ENCODE measurements at places on chromosomes 13 and 19. TPM values are rescaled to one million over a fixed set of nuclear protein-coding genes. Genes with fewer than 3 reads are reported as not detected.

ANKRD24 gene
- 1.3 TPM for total RNA-seq

KLK10 gene
- total RNA-seq, result not detected

CYP4F22 gene
- not detected for total RNA-seq

COL4A2 gene
- total RNA-seq, result 419 TPM

UQCRFS1 gene
- 43.6 TPM for total RNA-seq

CYP4F11 gene
- total RNA-seq, result 0.32 TPM

ZNF235 gene
- 5.6 TPM for total RNA-seq

MTIF3 gene
- total RNA-seq, result 86.6 TPM

CGB8 gene
- not detected for total RNA-seq

DNA sequence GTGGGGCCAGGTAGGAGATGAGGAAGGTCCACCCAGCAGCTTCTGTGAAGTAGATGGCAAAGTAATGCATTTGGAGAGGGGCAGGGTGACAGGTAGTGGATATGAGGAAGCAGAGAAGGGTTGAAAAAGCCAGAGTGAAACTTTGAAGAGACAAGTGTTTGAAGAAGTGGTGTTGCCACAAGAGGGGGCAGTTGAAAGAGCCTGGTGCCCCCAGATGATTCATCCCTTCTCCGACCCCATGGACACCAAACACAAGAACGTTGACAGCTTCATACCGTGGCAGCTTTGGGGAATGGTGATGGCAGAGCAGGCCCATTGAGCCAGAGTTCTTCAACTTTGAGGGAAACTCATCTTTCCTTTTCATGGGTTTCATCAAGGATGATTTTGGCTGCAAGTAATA is 19.9 kb downstream of the IFNL3 start:
- DNase-seq, result no peak

DNA sequence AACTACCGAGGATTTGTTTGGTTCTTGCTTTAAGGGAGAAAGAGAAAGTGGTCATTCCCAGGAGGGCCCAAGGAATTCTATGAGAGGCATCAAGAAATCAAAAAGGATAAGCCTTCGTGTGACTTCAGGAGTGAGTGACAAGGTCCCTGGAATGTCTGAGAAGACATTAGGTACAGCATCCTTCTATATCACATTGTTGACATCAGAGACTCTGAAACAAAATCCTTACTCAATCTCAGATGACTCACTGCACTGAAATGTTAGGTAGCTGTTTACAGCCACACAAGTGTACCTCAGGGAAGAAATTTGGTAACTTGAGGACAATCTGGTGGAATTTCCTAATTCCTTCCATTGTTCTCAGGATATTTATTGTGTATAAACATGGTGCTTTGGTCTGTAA is 7.9 kb upstream of the LGALS14 start:
- no peak for DNase-seq

- no peak for DNase-seq
Measured at GRCh38 chr13:49057176-49057575, 81.5 kb downstream of the FNDC3A start.

GRCh38 chr19:2770055-2771013 is 12.7 kb downstream of the SGTA start:
- DNase-seq, result no peak

- no peak for DNase-seq
Measured at GRCh38 chr13:97945342-97945741, 8.1 kb upstream of the IPO5 start.

DNA sequence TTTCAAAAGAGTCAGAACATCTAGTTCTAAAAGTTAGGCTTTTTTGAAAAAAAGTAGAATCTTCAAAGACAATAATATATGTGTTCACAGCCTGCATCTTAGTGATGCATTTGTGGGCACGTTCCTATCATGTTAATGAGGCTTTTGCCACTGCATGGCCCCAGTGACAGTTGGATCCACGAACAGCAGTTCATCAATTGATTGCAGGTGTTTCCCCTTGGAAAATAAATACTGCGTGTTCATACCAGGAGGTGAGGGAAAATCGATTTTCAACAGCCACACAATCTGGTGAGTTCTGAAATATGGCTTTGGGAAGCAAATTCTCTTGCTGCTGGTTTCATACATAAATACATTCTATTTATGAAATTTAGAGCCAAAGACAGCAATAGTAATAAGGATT is 343.8 kb upstream of the SLC10A2 start:
- no peak for DNase-seq

DNA sequence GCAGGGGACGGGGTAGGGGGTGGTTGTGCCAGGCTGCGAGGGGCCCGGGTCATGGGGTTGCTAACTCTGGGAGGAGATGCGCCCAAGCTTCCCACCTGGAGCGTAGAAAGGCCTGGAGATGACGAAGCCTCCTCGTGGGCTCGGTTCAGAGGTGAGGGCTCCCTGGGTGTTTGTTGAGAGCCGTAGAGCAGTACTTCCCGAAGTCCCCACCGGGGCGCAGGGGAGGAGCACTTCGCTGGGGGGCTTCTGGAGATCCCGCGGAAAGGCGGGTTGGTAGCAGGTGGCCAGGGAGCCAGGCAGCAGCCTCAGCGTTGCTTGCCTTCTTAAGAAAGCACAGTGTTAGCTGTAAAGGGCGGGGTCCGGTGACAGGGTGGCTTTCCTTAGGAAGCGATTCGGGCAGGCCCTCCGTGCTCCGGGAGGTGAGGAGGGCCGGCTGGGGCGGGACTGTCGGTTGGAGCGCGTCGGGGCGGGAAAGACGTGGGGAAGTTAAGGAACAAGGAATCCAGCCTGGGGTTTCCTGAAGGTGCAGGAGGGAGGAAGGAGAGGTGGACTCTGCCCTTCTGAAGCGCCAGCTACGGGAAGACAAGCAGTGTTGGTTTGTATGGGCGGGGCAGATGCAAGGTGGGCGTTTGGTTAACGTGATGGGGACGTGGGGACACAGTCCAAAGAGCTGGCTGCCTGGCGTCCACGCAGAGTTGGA is 3.3 kb downstream of the VSTM2B start:
- no peak for DNase-seq

GRCh38 chr19:9671655-9672054 is 3.2 kb downstream of the ZNF562 start:
- DNase-seq, result no peak

DNA sequence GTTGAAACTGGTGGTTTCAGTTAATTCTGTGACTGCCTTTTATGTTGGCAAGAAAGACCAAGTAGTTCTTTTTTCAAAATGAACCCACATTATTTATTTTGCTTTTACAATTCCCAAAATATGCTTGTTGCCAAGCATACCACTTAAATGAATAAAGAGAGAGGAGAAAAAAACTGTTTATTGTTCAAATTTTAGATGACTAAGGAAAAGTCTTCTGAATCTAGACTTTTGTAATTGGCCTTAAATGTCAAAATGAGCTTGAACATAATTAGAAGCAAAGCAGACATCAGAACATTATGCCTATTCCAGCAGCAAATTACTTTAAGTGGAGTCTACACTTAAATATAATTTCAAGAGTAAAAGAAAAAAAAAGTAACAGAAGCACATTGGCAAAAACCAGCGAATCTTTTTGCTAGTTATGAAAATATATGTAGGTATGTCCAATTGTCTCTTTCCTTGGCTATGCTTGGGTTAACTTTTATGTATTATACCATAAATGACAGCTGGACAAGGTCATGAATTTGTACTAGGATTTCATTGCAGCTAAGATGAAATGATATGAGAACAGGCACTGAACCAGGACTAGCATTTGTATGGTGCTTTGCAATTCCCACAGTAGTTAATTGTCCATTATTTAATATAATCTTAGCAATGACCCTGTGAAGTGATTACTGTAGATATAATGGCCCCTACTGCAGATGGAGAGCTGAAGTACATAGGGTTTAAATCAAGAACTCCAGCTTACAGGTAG is 211.9 kb downstream of the NALCN start:
- no peak for DNase-seq

- no peak for DNase-seq
Measured at GRCh38 chr19:1455336-1456120, 5.6 kb downstream of the APC2 start.

DNA sequence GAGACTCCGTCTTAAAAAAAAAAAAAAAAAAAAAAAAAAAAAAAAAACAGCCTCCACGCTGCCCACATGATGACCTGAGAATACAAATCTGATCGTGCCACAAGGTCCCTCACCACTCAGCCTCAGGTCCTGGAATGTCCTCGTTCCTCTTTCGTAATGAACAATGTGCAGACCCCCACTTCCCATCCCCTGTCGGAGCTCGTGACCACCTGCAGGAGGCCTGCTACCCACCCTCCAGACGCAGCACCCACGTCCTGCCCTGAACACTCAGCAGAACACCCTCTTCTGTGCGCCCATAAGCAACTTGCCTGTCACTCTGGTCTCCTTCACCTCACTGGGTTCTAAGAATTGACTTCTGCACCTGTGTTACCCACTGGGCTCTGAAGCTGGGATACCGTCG is 166.4 kb downstream of the KATNAL1 start:
- no peak for DNase-seq

- DNase-seq, result no peak
Measured at GRCh38 chr19:54178581-54179261, 5.8 kb upstream of the TMC4 start.

GRCh38 chr13:91014696-91015095 is 332.8 kb upstream of the MIR17HG start:
- no peak for DNase-seq

- no peak for DNase-seq
Measured at GRCh38 chr13:53012707-53013106, 15.9 kb upstream of the OLFM4 start.

- no peak for DNase-seq
Measured at GRCh38 chr13:97189928-97190327, 32.2 kb upstream of the MBNL2 start.

DNA sequence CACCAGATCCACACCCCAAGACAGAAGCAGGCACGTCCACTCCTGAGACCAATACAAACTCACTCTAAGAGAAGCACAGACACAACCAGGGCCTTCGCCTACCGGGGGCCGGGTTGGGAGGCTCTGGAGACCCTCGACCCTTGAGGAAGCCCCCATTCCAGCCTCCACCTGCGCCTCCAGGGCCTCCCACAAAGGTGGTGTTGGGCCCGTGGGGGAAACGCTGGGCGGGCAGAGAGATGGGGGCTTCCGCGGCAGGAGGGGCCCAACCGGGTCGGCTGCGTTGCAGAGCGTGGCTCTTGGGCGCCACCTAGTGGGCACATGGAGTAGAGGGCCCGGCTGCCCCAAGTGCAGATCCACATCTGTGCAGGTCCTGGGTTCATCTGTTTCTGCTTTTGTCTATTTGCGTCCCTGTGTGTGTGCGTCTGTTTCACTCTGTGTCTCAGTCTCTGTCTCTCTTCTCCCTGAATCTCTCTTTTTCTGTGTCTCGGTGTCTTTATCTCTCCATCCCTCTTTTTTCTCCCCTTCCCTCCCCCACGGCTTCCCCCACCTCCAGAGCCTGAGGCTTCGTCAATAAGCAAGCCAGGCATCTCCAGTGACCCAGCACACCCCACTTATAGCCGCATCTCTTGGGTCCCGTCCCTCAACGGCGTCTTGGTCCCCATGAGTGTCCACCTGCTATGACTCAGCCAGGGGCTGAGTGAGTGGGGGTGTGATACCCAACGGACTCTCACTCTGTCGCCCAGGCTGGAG is 10.5 kb upstream of the TINCR start:
- no peak for DNase-seq

DNA sequence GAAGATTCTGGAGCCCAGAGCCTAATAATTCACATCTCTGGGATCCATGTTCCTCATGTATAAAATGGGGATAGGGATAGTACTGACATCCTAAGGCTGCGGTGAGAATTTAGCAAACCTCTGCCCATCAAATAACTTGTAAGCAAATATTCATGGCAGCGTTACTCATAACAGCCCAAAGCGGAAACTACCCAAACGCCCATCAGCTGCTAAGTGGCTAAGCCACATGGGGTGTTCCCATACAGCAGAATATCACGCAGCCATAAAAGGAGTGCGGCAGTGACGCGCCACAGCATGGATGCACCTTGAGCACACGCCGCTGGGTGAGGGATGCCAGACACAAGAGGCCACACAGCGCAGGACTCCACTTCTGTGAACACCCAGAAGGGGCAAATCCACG is 19.7 kb downstream of the VRK3 start:
- DNase-seq, result no peak

- no peak for DNase-seq
Measured at GRCh38 chr19:35742121-35742724, at the start of gene IGFLR1. Gene IGFLR1 (minus strand): TSS chr19:35742452. CDS start chr19:35741180, 1,272 bp downstream.

DNA sequence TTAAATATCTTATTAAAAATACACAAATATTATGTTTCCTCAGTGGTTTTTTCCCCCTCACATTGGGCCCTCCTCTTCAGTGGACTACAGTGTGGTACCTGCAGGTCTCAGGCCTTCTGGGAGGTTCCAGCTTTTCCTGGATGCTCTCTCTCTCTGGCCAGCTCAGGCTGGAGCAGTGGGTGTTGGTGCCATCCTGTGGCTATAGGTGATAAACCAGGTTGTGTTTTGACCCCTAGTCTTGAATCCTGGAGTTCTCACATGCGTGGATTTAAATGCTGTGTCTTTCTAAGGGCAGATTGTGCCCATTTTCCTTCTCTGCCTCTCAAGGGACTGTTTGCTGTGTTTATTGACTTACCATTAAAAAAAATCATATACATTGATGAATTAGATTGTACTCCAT is 41.2 kb upstream of the ZNF527 start:
- DNase-seq, result no peak

GRCh38 chr13:110280985-110281688 is 25.8 kb downstream of the COL4A1 start:
- no peak for DNase-seq

GRCh38 chr13:42485272-42485671 is 88.7 kb upstream of the TNFSF11 start:
- DNase-seq, result no peak

- no peak for DNase-seq
Measured at GRCh38 chr19:21604351-21604926, 99.0 kb downstream of the ZNF429 start.

DNA sequence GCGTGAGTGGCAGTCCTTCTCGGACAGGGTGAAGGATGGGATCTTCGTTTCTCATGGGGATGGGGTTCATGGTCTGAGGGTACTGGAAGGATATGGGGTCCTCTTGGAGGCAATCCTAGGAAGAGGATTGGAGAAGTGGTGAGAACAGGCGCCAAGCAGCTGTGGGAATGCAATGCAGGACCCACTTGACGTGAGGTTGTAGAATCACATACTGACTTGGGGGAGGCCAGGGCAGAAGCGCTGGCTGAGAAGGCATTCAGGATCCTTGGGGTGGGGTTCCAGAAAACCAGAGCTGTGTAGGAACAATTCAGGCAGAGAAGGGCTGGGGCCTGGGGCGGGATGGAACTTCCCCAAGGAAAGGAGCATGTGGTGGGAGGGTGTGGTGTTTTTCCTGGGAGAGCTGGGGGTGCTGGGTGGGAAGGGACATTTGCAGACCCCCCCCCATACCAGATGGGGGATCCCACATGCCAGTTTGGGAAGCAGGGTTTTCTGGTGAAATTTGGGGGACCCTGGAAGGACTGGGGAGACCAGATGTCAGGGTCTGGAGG is 852 bp downstream of the KLK1 start:
- DNase-seq, result no peak
